Naive B cell (primary cell): ENCODE measurements at places on chromosomes 2 and 18. TPM values are rescaled to one million over a fixed set of nuclear protein-coding genes. Genes with fewer than 3 reads are reported as not detected.

IL1F10 gene
- not detected for polyA plus RNA-seq

DNA sequence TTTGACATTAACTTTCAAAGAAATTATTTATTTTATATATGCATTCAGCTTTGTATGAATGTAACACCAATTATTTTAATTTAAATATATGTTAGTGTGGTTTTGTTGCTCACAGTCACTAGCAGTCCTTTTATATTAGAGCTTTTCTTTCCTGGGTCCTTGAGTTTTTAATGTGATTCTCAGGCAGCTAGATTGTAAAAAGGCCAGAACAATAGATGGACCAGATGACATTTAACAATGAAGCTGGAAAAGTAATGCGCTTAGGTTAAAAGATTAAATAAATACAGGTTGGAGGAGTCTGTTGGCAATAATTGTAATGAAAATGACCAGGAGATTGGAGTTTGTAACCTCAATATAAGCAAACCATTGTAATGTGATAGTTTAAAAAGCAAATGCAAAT, 171.1 kb downstream of the FTCDNL1 start:
- H3K4me1 ChIP-seq = no peaks in the 10 kb centered on the region
- no peak for DNase-seq
- H3K27ac ChIP-seq = no peak overlapping the region
- H3K27me3 ChIP-seq = peaks cover 16% of the 10 kb centered on the region
- H3K36me3 ChIP-seq = no peaks in the 10 kb centered on the region

DNA sequence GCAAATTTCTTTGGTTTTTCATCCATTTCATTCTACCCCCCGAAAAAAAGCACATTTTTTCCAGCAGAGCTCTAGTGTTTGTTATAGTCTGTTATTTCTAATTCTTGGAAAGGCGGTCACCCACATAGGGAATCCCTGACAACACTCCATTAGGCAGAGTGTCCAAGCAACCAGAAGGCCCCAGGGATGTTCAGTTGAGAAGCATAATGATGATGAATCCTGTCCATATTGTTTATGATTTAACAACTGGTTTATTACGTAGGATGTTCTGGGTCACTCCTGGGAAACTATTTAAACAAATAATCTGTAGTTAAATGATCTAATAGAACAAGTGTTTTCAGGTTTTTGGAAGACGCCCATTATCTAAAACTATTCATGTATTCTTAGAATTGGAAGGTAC, 388.7 kb downstream of the TNS1 start:
- H3K4me1 ChIP-seq = peaks cover 3% of the 10 kb centered on the region
- no peak for DNase-seq
- no peak overlapping the region for H3K27ac ChIP-seq
- H3K4me3 ChIP-seq = no peak overlapping the region

GRCh38 chr2:209840434-209840833, 68.8 kb downstream of the UNC80 start:
- no peak overlapping the region for H3K27ac ChIP-seq
- no peak overlapping the region for H3K4me3 ChIP-seq
- H3K27me3 ChIP-seq = no peaks in the 10 kb centered on the region
- no peak for DNase-seq
- H3K36me3 ChIP-seq = no peaks in the 10 kb centered on the region

GRCh38 chr2:14673351-14673875, 40.9 kb downstream of the LRATD1 start:
- no peaks in the 10 kb centered on the region for H3K4me1 ChIP-seq
- no peak overlapping the region for H3K4me3 ChIP-seq
- no peak for DNase-seq
- H3K36me3 ChIP-seq = no peaks in the 10 kb centered on the region
- no peaks in the 10 kb centered on the region for H3K27me3 ChIP-seq
- H3K27ac ChIP-seq = no peak overlapping the region

DNA sequence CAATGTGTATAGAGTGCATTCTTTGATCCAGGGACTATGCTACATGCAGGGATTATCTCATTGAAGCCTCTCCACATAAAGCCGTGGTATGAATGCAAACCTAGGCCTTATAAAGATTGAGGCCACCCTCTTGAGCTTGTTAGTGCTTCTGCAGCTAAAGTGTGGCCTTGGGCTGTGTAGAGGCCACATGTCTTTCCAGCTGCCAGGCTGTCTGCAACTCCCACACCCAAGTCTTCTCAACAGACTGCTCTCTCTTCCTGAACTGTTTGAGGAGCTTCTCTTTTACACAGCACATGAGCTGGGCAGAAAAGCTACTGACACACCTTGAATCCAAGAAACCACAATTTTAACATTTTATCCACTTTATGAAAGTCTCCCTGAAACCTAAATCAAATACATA, 119.2 kb upstream of the MEX3C start:
- no peaks in the 10 kb centered on the region for H3K4me1 ChIP-seq
- DNase-seq = no peak
- H3K36me3 ChIP-seq = peaks cover 4% of the 10 kb centered on the region
- peaks cover 14% of the 10 kb centered on the region for H3K27me3 ChIP-seq
- H3K27ac ChIP-seq = no peak overlapping the region
- H3K4me3 ChIP-seq = no peak overlapping the region

HOXD12 gene
- not detected for polyA plus RNA-seq

SCYGR4 gene
- polyA plus RNA-seq = not detected

- no peak overlapping the region for H3K4me3 ChIP-seq
- no peaks in the 10 kb centered on the region for H3K27me3 ChIP-seq
- peak overlapping the region; percentile 45 for H3K27ac ChIP-seq
Measured at GRCh38 chr2:144424559-144425240, 95.2 kb downstream of the ZEB2 start.
